ENCODE measurements at places on chromosomes 2 and 18.
A peak's percentile ranks its signal among the peaks of the same experiment; 100 is the strongest.

DNA sequence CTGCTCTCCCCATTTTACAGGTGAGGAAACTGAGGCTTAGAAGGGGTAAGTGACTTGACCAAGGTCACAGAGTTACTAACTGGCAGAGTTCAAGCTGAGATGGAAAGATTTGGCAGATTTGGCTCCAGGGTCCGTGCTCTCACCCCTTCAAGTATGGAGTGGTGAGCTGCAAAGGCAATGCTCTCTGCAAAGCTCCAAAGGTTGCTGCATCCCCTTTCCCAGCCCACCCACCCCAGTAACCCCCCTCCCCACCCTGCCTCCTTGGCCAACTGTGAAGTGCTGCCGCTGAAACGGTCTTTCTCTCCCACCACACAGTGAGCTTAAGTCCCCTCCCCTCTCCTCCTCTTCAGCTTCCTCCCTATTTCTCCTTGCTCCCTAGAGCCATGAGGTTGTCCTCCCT, 152.8 kb downstream of the CAPN13 start:
- DNase-seq, result no peak

- DNase-seq, result no peak
Measured at GRCh38 chr2:175553910-175554309, 372.4 kb upstream of the ATP5MC3 start.

- no peak for DNase-seq
Measured at GRCh38 chr2:140201572-140201971, 1421.4 kb upstream of the NXPH2 start.

DNA sequence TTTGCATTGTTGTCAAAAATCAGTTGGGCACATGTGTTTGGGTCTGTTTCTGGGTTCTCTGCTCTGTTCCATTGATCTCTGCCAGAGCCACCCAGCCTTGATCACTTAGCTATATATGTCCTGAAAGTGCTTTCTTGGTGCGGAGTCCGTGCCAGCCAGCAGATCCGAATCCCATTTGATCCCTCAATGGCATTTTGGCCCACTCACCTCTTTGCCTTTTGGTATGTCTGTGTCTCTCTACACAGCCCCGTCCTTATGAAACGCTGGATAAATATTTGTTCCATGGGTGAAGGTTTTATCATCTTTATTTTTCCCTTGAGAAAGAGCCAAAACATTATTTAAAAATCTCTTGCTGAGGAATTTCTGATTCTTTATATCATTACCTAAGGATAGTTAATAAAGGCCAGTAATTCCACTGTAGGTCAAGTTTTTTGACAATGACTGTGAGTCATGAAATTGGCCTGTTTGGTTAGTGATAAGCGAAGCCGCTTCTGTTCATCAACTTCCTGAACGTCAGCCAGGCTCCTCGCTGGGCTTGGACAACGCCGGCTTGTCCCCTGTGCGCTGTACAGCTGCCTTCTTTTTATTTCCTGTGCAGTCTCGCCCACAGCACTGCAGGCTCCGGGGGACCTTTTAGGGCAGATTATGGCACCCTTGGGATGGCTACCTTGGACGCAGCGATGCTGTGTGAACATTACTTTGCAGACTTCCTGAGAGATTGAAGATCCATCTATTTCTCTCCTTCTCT, 24.9 kb downstream of the MTCL1 start:
- DNase-seq, result no peak

GRCh38 chr2:67544286-67544685, 147.2 kb downstream of the ETAA1 start:
- DNase-seq, result no peak

GRCh38 chr2:219430633-219431615, 3.7 kb upstream of the SPEG start:
- DNase-seq, result no peak

DNA sequence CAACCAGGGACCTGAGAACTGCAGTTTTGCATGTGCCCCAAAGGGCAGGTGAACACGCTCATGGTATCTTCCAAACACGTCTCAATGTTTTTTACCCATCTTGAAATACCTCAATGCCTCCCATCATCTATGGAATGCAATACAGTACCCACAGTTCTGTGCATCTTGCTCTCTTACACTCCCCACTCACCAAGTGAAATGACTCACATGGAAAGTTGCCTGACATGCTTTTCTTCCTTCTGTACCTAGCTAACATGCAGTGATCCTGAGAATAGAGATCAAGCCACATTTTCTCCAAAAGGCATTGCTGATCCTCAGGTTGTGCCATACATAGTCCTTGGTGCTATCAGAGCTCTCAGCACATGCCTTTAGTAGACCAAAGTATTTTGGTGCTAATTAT, 373.9 kb downstream of the GPD2 start:
- no peak for DNase-seq

DNA sequence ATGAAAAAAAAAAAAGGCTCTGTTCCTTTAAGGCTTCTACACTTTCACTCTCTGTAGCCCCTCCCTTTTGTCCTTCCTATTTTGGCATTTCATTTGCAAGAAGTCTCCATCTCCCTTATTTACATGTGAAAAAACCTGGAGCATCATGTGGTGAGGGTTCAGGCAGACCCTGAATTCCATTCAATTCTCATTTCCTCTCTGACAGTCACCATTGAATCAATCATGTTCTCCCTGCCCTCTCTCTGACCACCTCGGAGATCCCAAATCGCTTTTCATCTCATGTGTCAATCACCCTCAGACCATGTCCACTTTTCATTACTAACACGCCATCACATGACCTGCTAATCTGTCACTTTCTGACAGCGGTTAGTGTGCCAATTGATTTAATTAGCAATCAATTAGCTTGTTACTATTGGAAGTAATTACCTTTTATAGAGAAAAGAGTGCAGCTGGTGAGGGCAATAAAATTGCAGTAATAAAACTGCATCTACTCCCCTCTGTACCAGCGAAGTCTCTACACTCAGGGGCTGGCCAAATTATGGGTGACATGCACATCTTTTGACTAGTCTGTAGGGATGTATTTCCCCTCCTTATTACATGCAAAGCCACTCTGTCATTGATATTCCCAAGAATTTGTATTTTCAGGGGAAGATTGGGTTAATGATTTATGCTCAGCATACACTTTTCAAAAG, 317.4 kb downstream of the EN1 start:
- no peak for DNase-seq

DNA sequence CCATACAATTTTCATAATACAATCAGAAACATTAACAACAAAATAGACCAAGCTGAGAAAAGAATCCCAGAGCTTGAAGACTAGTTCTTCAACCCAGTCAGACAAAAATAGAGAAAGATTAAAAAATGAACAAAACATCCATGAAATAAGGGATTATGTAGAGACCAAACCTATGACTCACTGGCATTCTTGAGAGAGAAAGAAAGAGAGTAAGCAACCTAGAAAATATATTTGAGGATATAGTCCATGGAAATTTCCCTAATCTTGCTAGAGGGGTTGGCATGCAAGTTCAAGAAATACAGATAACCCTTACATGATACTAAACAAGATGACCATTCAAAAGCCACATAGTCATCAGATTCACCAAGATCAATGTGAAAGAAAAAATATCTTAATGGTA, 281.7 kb downstream of the CCDC85A start:
- no peak for DNase-seq

GRCh38 chr2:9112079-9112721, 94.4 kb upstream of the ASAP2 start:
- no peak for DNase-seq

GRCh38 chr18:69961718-69962117, 14.0 kb upstream of the CD226 start:
- no peak for DNase-seq

DNA sequence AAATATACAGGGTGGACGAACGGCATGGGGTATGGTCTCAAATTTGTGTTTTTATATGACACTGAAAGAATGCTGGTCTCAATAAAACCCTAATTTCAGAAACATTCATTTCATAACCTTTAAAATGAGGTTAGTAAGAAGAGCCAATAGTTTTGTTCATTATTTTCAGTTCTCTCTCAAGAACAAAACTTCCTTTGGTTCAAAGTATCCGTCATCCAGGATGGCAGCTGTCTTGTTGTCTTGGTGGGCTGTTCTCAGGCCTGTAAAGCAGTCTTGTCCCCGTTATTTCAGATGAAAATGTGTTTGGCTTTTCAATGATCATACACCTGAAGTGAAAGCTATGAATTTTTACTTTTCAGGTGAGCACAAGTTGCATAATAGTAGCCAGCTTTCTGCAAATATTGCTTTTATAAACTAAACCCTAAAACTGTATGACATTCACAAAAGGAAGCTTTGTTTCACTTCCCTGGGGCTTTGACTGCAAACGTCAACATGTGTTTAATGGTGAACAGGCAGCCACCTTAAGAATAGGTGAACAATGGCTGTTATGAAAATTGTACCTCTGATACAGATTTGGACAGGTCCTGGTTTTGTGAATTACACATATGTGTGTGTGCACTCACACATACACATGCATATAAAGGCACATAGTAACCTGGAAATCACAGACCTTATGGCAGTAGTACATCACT, 2.6 kb downstream of the IL18RAP start:
- DNase-seq, result no peak

DNA sequence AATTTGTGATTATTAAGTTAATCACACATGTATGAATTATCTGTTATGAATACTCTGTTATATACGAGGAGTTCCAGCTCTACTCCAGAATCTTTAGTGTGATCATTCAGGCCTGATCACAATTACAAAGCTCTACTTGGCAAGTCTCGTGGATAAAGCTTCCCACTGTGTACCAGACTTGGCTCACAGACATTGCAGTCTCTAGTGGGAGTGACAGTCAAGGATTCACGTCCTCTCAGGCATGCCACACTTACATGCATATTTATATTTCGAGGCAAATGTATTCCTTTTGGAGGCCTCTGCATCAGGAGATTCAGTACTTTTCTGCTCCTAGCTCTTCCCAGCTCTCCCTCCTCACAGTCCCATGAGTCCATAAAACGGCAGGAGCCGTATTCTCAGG, 403.4 kb upstream of the CDH7 start:
- DNase-seq, result no peak

GRCh38 chr2:5668682-5669250, 23.4 kb upstream of the SOX11 start:
- no peak for DNase-seq

DNA sequence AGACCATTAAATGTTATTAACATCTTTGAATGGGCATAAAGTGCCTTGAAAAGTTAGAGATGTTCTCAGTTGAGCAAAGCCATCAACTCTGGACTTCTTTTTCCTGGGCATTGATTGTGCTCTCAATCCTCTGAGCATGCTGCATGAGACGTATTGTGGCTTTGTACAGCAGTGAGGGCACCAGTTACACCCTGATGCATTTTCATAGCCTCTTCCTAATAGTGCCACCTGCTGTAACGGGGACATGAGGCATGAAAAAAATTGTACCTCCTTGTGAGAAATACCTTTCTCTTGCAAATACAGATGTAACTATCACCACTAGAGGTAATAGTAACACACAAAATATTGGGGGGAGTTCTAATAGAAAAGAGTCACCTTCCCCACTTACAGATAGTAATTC, 697.5 kb downstream of the TMEM182 start:
- DNase-seq, result no peak

DNA sequence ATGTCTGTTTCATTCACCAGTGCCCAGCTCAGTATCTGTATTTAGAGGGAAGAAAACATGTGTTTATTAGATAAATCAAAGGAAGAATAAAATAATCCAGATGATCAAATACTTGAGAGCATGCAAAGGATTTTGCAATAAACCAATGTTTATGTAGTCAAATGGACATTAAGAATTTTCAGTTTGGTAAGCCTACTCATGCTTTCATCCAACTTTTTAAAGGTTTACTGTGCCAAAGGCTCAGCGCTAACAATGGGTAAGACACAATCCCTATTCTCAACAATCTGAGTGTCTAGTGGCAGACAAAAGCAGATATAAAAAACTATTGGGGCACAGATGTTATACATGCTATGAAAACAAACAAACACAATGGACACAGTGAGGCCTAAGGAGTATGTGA, 26.3 kb downstream of the GRB14 start:
- DNase-seq, result no peak

- peak; percentile 65 for DNase-seq
Measured at GRCh38 chr2:135913727-135914365, 37.6 kb upstream of the MCM6 start.

Measured in stimulated activated CD4-positive, alpha-beta T cell treated with anti-CD3 and anti-CD28 coated beads, Interleukin-4, amount 100 ng/mL, for 24 hours (primary cell).